ENCODE measurements at places on chromosomes 3 and 15. TPM values are rescaled to one million over a fixed set of nuclear protein-coding genes. Genes with fewer than 3 reads are reported as not detected.

Gene FBXW12
- 0.61 TPM for total RNA-seq

Gene SLC28A2
- not detected for total RNA-seq

Gene ARID3B
- 4.5 TPM for total RNA-seq

Gene ADAMTSL3
- 25.2 TPM for total RNA-seq

Gene ERICH6
- 0.40 TPM for total RNA-seq

Gene LTK
- total RNA-seq, result 0.20 TPM

Gene TM4SF4
- not detected for total RNA-seq

Gene GOLGA8J
- total RNA-seq, result 0.39 TPM

Gene SCN11A
- total RNA-seq, result 44.3 TPM

Gene MYNN
- 36.8 TPM for total RNA-seq

Gene LPP
- total RNA-seq, result 45.6 TPM

Gene ASB14
- 0.59 TPM for total RNA-seq

GRCh38 chr3:126308394-126309125, 48.6 kb downstream of the KLF15 start:
- no peak for DNase-seq

- no peak for DNase-seq
Measured at GRCh38 chr3:64494526-64494925, 193.3 kb downstream of the ADAMTS9 start.

GRCh38 chr3:184806567-184807271, 5.2 kb upstream of the VPS8 start:
- DNase-seq, result no peak

DNA sequence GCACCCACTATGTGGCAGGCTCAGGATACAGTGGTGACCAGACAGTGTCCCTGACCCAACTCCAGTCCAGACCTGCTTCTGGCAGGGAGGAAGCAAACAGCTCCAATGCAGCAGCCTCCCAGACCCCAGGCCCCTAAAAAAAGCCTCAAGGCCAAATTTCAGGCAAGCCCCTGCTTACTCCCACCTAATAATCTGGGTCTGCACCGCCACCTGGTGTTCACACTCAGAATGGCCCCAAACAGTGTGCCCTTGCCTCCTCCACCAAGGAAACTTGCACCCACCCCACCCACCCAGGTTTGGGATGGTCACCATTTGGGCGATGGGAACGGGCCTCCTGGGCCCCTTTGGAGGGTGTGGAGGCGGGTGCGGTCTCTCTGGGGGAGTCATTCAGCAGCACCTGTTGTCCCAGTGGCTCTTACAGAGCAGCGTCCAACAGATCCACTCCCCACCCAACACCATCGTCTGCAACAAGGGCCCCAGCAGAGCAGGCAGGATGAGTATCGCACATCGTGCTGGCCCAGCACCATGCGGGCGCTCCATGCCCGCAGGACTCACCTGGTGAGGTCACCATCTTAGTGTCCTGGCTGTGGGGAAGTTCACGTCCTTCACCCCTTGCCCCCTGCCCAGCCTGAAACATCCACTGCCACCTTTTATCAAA, 17.3 kb downstream of the C3orf18 start:
- peak; percentile 80 for DNase-seq

DNA sequence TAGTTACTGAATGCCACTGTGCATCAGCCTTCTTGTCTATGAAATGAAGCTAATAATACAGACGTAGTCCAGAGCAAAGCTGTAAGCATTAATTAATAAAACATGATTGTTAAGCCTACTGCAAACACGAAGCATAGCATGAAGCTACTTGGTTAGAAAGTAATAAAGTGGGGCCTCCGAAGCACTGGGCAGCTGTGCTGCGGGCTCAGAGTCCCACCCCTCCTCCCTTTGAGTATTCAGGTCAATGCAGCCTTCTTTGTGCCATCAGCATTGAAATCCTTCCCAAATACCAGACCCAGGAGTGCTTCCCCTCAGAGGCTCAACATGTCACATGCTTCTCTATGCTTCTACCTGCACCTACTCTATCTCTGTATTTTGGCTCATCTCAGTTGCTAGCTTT, 1112.6 kb downstream of the IGSF11 start:
- peak; percentile 63 for DNase-seq

GRCh38 chr3:44048196-44048924, 193.3 kb upstream of the TOPAZ1 start:
- no peak for DNase-seq

DNA sequence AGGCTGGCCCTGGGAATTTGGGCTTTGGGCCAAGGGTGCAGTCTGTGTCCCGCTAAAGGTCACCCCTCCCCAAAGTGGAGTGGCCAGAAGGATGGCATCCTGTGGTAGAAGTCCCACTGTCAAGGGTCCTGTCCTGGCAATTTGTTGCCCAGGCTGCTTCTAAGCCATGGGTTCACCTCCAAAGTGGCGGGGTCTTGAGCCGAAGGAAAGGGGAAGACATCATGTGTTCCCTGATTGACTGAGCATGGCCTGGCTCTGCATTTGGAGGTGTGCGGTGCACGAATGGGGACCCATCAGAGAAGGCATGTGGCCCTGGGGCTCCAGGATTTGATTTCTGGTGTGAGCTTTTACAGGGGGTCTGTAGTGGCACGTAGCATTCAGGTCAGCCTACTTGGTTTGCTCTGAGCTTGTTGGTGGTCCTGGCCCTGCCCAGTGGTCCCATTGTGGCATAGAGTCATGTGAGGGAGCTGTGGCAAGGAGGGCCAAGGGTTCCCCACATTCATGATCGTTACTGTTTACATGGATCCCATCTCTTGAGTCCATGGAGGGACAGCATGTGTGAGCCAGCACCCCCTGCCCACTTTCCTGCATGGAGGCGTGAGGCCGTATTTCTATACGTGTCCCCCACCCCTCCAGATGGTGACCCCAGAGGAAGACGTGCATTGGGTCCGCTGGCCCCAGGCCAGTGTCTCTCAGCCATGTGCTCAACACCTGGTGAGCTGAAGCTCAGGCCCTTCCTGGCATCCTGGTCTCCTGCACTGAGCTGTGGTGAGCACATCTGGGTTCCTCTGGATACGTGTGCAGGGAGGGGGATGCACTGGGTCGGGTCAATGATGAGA, 225.1 kb downstream of the SNRPN start:
- no peak for DNase-seq

DNA sequence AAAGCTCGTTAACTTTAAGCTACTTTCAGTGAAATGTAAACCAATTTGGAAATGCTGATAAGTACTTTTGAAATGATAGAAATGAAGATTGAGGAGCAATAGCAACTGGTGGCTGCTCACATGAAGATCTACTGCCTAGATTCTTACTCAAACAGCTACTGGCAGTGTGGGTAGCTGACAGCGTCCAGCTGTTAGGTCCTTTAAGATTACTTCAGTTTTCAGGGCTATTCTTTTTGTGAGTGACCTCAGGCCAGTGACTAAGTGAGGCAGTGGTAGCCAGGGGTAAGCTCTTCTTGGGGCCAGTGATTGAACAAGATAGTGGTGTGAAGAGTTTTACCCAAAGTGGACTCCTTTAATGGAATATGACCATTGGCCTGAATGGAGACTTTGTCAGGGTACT, 41.3 kb downstream of the NECTIN3 start:
- DNase-seq, result no peak

DNA sequence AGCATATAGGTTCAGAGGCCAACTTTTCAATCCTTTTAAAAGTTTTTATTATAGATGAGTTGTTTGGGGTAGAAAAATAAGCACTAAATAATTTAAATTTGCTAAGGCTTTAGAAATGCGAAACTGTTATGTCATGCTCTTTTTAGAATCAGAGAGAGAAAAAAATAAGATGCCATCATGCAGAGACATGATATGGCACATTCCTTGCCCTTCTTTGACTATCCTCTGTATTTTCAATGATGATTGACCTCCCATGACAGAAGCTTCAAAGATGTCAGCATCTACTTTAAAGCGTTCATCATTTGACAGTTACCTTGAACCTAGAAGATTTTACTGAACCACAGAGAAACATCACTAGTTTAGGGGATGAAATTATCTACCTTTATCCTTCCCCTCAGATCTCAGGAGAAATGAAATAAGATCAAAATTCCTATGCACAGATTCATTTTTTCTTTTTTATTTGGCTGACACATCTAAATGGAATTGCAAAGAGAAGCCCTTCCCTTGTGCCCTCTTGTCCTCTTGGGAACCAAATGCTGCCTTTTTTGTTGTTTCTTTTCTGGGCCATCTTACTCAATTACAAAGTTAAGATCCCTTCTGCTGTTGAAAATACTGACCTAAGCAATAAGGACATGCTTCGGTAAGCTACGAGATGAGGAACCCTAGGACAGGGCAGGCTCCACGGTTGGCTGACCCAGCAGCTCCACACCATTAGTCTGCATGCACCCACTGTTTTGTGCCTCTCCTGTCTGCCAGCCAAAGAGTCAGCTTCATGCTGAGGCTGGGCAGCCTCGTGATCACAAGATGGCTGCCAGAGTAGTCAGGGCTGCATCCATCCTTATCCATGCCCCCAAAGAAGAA, 289.7 kb upstream of the TPM1 start:
- DNase-seq, result no peak

GRCh38 chr3:140242818-140243276, 307.9 kb downstream of the CLSTN2 start:
- DNase-seq, result no peak

DNA sequence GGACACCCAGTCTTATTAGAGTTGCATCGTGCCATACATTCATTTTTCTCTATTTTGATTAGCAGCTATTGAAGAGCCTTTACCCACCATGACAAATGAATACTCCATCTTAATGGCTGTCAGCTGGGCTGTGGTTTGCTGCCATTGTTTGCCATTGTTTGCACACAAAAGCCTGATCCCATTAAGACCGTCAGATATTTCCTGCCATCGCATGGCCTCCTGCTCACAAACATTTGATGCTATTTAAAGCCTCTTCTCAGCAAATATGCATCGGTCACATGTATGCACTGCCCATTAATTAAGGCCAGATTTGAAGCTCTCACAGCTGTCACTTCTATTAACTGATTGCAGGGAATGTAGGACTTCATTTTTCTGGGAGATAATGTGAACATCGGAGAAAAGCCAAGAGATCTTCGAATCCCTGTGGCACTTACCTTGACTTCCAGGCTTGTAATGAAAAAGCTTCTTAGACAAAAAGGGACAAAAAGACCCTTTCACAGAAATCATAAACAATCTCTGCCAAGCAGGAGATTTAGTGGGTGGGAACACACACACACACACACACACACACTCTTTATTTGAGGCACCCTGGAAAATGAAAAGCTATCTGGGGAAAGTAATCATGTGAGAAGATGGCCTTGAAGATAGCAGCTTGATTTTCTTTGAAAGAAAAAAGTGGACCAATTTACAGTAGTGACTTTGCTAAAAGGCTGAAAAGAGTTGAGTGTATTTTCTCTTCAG, 175.4 kb upstream of the NR2E3 start:
- DNase-seq, result peak; percentile 23

DNA sequence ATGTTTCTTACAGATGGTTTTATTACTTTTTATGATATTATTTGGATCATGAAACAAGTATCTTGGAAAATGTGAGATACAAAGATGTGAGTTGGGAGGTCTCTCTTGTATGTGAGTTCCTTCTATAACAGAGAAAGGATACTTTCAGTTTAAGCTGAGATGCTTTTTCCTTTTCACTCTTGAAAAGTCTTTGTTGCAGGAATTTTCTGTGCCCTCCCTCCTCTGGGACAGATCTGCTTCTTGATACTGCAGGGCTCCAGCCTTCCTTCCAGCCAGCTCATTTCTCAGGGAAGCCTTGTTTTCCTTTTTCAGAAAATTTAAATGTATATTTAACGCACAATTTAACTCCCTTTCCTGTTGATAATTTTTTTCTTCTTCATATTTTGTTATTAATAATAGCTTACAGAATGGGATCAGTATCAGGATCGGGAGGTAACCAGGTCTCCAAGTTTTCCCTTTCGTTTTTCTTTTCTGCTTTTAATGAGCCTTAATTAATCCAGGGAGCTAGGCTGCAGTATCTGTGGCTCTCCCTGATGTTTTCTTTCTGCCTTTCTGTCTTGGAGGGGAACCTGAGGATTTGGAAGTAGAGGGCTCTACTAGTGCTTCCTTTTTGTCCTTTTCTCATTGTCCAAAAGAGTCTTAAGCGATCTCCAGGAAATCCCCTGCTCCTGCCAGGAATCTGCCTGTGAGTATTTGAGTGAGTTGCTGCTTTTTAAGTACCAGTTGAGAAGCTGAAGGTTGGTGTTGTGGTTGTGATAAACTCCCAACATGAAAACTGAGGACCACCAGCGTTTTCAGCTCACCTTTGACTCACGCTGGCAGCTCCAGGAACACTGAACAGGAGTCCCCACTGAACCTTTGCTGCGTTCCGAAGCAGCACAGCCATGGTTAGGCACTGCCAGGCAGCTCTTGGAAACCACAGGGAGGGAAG, 105.7 kb downstream of the IGF1R start:
- no peak for DNase-seq

GRCh38 chr3:125165189-125165947, 47.2 kb downstream of the SLC12A8 start:
- no peak for DNase-seq

DNA sequence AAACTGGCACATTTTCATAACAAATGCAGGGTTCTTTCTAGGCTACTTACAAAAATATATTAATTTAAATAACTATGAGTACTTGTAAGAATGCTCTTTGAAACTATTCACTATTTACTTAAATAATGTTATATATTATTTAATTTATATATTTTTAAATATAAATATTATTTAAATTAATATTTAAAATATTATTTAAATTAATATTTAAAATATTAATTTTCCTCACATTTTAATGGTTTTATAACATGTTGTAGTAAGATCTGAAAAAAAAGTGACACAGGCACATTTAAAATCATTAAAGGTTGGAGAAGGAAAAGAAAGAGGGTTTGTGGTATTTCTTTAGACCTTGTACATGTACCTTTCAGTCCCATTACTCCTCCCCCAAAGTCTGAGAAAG, 34.6 kb downstream of the CCDC14 start:
- DNase-seq, result no peak

- DNase-seq, result no peak
Measured at GRCh38 chr15:63595065-63595464, 2.1 kb upstream of the FBXL22 start.

GRCh38 chr15:66655997-66656396, 46.0 kb upstream of the SMAD6 start:
- DNase-seq, result no peak

GRCh38 chr3:4633078-4634004, 140.2 kb downstream of the ITPR1 start:
- DNase-seq, result peak; percentile 55

GRCh38 chr3:183385698-183386613, 42.5 kb downstream of the MCF2L2 start:
- peak; percentile 59 for DNase-seq

DNA sequence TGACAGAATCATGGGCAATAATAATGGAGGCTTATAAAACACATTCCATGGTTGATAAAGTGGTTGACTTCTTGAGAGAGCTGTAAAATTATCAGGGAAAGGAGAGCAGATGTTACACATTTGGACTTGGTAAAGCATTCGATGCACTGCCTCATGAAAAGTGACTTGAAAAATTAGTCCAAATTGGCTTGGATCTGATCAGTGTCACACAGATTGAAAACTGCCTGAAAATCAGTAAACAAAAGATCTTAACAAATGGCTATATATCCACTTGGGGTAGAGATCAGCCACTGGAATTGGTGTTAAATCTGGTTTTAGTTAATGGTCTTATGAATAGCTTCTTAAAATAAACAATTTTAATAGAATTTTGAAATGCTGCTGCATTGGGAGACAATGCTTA, 20.3 kb downstream of the SHOX2 start:
- DNase-seq, result no peak

GRCh38 chr3:67048715-67049074, 50.6 kb downstream of the KBTBD8 start:
- no peak for DNase-seq

- DNase-seq, result no peak
Measured at GRCh38 chr15:87154761-87155160, 1075.1 kb downstream of the AGBL1 start.
